ENCODE measurements at places on chromosomes 13 and 19.
A peak's percentile ranks its signal among the peaks of the same experiment; 100 is the strongest.

GRCh38 chr19:29260477-29261317 is 47.7 kb upstream of the UQCRFS1 start:
- no peak for DNase-seq

DNA sequence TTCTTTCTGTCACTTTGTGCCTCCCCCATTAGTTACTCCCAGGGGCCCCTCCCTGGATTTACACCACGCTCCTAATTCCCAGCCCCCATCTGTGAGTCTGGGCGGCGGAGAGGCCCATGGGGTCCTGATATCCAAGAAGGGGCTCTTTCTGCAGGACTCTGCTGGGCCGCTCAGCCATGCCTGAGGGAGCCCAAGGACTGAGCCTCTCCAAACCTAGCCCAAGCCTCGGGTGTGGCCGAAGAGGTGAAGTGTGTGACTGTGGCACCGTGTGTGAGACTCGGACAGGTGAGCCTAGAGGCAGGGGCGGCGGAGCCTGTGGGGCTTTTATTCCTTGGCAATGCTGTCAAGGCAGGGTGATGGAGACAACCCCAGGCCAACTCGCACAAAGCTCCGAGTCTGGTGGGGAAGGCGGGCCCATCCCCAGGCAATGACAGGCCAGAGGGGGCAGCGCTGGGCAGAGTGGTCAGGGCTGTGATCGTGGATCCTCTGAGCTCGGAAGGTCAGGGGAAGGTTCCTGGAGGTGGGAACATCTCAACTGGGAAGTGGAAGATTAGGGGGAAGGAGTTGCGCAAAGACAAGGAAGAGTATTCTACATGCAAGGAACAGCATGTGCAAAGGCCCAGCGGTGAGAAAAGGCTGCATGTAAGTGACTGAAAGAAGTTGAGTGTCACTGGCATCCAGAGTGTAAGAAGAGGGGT is 1.6 kb downstream of the PLEKHG2 start:
- DNase-seq = no peak

DNA sequence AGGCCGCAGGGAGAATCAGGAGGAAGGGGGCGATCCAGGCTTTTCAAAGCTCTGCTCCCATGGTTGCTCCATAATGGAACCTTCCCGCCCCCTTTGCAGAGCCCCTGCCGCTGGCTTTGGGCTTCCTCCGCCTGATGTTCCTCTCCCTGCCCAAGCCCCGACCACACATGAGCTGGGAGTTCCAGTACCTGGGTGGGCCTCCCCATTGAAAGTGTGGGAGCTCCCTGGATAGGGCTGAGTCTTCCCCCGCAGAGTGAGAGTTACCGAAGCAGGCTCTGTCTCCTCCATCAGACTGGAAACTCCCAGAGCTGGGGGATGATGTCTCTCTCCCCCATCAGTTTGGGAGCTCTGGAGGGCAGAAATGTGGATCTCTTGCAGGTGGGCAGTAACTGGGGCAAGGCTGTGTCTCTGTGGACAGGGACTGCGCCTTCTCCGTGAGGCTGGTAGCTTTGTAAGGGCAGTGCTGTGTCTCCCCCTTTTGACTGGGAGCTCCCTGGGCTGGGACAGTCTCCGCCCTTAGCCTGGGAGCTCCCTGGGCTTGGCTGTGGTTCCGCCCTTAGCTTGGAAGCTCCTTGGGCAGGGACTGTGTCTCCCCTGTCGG is 722 bp downstream of the DCAF15 start:
- DNase-seq = no peak

- no peak for DNase-seq
These were observed 302.8 kb downstream of the ENOX1 start for GRCh38 chr13:43483930-43484329.

- DNase-seq = no peak
These were observed 103.1 kb upstream of the RNF113B start for GRCh38 chr13:98280176-98280510.

- DNase-seq = no peak
These were observed 249.4 kb downstream of the SLITRK6 start for GRCh38 chr13:85549819-85550218.

DNA sequence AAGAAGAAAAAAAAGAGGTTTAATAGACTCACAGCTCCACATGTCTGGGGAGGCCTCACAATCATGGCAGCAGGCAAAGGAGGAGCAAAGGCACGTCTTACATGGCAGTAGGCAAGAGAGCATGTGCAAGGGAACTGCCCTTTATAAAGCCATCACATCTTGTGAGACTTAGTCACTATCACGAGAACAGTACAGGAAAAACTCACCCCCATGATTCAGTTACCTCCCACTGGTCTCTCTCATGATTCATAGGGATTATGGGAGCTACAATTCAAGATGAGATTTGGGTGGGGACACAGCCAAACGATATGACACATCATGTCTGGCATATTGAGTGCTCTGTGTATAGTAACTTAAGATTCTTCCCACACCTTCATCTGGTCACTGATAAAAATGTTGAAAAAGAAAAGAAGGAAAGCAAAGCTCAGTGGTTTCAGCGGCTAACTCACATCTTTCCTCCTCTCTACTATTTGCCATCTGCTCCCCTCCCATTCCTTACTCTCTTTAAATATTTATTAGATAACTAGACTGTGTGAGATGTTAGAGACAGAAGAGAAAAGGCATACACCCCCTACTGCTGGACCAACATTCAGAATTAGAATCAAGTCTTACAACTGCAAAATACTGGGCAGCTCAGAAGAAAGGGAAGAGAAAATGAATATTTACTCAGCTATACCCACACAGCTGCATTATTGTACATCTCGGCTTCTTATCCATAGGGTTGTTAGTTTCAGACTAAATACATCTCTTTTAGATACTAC is 60.1 kb upstream of the AKAP11 start:
- no peak for DNase-seq

- peak; percentile 15 for DNase-seq
These were observed 139.4 kb downstream of the SIPA1L3 start for GRCh38 chr19:38046254-38047048.

GRCh38 chr19:30214651-30215051 is 157.5 kb upstream of the ZNF536 start:
- peak; percentile 3 for DNase-seq

GRCh38 chr13:73063166-73063565 is 4.4 kb downstream of the KLF5 start:
- no peak for DNase-seq

GRCh38 chr19:17543986-17544385 is 11.5 kb upstream of the COLGALT1 start:
- no peak for DNase-seq

- no peak for DNase-seq
These were observed 181.4 kb downstream of the KLF5 start for GRCh38 chr13:73240193-73240592.

- no peak for DNase-seq
These were observed 6.3 kb downstream of the SH3GL1 start for GRCh38 chr19:4393947-4394590.

GRCh38 chr19:47663435-47663910 is 49.7 kb upstream of the EHD2 start:
- DNase-seq = no peak

- DNase-seq = no peak
These were observed 26.6 kb downstream of the ZNF787 start for GRCh38 chr19:56094449-56094848.

DNA sequence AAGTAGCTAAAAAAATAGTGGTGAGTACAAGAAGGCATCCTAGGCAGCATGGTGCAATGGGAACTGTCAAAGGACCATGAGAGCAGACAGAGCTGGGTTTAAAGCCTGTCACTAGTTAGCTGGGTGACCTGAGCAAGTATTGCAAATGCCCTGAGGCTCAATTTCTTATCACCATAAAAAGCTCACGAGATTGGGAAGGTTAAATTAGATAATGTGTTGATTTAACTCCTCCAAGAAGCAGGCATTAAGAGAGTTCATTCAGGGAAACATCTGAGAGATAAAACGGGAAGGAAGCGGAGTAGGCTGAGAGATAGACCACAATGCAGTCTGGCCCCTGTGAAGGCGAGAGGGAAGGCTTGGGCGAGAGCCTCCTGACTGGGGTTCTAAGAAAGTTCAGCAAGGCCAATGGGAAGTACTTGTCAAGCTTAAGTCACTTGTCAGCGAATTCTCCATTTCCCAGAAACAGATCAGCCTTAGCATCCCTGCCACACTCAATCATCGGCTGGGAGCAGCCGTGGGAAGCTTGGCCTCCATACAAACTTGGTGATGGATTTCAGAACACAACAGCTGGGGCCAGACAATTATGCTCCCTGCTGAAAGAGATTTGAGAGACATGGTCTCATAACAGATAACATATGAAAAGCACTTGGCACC is 105.5 kb downstream of the POU4F1 start:
- no peak for DNase-seq

DNA sequence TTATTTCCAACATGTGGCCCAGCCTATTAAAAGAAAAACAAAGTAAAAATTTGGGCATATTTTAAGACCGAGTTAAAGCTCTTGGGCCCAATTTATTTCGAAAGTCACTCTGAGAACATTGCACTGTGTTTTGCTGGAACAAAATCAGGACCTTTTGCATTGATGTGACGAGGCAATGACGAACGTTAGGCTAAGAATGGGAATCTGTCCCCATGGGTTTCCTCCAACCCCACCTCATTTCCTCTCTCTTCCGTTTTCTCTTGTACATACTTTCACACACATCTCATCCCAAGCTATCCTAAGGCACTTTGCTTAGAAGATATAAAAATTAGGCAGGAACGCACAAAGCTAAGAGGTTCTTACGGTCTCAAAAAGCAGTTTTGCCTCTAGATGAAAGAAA is 22.1 kb downstream of the EDNRB start:
- no peak for DNase-seq
